ENCODE measurements at places on chromosomes 1 and 21.

DNA sequence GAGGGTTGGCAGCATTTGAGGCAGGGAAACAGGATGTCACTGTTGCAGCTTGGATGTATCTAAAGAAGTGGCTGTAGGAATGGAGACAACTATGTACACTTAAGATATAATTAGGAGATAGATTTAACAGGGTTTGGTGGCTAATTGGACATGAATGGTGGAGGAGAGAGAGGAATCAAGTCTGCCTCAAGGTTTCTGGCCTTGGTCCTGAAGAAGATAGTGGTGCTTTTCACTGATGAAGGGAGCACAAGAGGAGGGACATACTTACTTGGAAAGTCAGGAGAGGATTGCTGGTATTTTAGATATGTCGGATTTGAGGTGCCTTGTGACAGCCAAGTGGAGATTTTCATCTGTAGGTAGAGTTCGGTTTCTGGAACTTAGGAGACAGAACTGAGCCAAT, 123.9 kb downstream of the ST6GALNAC3 start:
- no peak for DNase-seq

DNA sequence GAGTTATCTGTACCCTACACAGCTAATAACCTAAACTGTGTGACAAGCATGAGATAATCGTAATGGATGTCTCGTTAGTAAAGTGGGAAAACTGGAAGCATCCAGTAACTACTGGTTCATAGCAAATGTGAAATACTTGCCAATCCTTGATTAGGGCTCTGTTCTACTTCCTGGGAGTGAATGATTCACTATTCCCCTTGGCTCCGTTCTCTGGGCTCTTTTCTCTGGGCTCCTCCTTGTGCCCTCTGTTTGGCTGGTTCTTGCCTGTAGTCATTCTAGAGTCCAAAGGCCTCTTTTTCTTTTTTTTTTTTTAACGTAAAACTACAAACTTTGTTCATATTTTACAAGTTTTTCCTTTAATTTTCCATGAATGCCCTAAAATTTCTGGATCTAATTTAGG, 465.8 kb upstream of the PLXNA2 start:
- no peak for DNase-seq

GRCh38 chr1:15684468-15685291, 560 bp downstream of the PLEKHM2 start:
- DNase-seq: peak; percentile 59

- DNase-seq: no peak
Observed at GRCh38 chr1:246178717-246179311, 328.3 kb downstream of the SMYD3 start.

DNA sequence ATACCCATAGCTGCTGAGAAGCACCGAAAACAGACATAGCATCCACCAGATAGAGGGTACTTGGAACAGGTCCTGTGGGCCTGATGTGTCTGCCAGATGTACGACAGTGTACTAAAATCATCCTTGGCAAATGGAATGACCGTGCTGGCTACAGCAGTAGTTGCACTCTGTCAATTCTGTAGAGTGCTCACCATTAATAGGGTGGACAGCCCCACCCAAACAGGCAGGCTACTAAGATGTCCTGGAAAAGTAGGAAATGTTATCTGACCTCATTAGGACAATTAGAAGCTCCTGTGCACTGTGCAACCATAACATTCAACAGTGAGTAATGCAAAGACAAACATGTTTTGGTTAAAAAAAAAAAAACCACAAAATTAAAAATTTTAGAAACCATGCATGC, 106.2 kb downstream of the PTPN14 start:
- DNase-seq: no peak

- DNase-seq: no peak
Observed at GRCh38 chr1:163970151-163970550, 588.8 kb upstream of the PBX1 start.

GRCh38 chr1:104921525-104921924, 1171.8 kb downstream of the AMY1C start:
- DNase-seq: no peak
